ENCODE measurements at places on chromosomes 3 and 15.

DNA sequence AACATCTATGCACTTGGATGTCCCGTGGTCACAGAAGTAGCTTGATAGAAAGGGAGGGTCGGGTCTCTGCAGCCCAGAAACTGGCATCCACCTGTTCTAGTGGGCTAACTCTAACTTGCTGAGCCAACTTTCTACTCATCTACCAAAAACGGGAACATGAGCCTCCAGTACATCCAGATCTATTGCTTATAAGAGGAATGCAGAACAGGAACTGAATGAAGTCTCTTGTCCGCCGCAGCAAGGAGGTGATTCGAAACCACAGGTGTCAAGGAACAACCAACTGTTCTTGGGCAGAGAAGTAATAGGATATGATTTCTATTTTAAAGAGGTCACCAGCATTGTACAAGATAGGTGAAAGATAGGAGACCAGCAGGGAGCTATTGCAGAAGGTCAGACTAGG, 17.9 kb downstream of the TERC start:
- DNase-seq = no peak

DNA sequence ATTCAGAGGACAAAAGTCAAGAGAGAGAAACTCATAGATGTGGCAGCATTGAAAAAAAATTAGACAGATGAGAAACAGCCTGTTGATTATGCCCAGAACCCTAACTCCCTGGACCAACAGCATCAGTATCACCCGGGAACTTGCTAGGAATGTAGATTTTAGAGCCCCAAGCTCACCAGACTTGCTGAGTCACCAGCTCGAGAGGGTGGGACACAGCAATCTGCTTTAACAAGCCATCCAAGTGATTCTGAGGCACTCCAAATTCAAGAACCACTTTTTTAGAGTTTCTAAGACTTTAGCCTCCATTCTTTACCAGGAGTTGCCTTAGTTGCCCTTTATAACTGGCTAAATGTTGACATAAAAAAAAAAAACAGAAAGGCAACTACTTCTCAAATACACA, 70.9 kb downstream of the CGGBP1 start:
- no peak for DNase-seq

DNA sequence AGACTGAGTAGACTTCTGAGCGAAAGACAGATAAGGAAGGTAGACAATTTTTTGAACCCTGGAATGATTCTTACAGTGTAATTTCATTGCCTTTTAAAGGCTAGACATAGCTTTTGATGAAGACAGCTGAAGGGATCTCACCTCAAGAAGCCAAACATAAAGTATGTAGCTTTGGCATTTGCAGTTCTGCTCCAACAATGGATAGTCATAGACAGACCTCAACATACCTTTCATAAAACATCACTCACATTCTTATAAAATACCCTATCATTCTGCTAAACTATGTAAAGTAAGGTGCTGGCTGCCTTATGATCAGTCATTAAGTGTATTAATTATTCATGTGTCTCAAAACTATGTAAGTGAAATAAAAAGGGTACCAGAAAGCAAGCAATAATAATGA, 70.0 kb downstream of the UBE3A start:
- no peak for DNase-seq

DNA sequence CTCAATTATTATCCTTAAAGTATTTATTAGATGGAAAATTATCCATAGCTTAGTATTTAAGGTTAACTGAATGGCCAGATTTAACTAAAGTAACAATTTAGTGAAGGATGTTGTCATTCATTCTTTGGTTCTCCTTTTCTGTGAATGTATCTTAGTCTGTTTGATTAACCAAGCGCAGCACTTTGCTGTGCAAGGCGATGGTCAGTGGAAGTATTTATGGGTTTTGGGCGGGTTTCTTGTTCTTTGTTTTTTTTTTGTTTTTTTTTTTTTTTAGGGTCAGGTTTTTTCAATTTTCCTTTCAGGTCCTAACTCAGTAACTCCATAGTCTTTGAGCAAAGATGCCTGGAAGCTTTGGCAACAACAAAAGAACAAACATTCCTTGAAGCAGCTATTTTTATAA, 328.8 kb downstream of the PTPRG start:
- no peak for DNase-seq

GRCh38 chr15:26518885-26519284, 254.0 kb downstream of the GABRB3 start:
- no peak for DNase-seq

Measured in stimulated activated CD4-positive, alpha-beta T cell treated with anti-CD3 and anti-CD28 coated beads, Interleukin-4, amount 100 ng/mL, for 4 hours (primary cell).